BE2C (cell line): ENCODE measurements at places on chromosomes 12 and 14.

- no peak for DNase-seq
Measured at GRCh38 chr14:87847216-87847755, 145.7 kb downstream of the GALC start.

DNA sequence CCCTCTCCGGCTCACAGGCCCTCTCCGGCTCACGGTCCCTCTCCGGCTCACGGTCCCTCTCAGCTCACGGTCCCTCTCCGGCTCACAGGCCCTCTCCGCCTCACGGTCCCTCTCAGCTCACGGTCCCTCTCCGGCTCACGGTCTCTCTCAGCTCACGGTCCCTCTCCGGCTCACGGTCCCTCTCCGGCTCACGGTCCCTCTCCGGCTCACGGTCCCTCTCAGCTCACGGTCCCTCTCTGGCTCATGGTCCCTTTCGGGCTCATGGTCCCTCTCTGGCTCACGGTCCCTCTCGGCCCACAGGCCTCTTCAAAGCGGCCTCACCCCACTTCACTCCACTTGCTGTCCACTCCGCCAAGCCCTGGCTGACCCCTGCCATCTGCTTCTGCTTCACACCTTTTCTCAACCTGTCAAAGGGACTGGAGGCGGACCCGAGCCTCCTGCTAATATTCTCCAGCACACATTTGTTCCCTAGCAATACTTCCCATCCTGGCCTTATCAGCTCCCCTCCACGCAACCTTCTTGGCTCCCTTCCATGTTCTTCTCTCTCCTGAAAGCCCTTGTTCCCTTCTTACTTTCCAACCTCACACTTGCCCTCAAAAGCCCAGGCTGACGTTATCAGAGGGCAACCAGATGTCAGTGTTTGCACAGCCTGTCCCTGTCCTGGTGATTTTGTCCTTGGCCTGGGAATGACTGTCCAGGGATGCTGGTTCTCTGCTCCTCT is 176.7 kb downstream of the CALM1 start:
- no peak for DNase-seq

GRCh38 chr14:73740618-73741326 is 26.6 kb upstream of the PNMA1 start:
- no peak for DNase-seq

- DNase-seq, result peak; percentile 34
Measured at GRCh38 chr14:96797582-96798349, 584 bp downstream of the VRK1 start.

GRCh38 chr14:56262530-56262929 is 144.3 kb downstream of the PELI2 start:
- no peak for DNase-seq

DNA sequence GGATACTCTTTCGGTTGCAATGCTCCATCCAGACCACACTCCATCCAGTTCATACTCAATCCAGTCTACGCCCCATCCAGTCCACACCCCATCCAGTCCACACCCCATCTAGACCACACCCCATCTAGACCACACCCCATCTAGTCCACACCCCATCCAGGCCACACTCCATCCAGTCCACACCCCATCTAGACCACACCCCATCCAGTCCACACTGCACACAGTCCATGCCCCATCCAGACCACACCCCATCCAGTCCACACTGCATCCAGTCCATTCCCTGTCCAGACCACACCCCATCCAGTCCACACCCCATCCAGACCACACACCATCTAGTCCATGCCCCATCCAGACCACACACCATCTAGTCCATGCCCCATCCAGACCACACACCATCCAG is 116.0 kb upstream of the RTL1 start:
- no peak for DNase-seq

DNA sequence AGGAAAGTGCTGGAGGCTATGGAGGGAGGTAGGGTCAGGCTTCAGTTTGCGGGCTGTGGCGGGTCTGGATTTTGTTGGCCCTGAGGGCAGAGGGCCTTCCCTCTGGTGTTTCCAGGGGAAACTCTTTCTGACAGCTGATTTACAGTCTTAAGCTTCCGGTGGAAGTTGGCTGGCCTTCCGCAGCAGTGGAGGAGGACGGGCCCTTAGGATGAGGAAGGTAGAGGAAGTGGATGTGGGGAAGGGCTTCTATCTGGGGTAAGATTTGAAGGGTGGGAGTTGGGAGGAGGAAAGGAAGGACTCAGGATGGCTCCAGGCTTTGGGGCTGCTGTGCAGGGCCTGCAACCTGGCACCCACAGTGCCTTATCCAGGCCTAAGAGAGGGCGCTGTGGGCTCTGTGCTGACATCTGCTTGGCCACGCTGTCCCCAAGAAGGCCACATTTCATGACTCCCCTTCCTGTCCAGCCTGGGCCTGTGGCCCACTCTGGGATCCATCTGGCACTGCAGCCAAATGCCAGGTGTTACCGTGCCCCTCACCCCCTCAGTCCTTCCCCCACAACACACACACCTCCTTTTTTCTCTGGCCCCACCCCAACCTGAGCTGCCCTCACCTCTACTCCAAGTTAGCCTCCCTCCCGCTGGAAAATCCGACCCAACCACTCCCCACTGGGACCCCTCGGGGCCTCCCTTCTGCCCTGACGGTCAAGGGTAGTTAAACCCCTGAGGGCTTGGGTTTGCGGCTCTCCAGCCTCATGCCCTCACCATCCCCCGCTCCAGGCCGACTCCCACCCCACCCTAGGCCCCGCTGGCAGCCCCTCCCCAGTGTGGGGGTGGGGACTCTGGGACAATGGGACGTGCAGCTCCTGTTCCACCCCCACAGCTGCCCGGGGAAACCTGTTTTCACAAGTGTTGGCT is 7.7 kb upstream of the PPP1R13B start:
- DNase-seq, result peak; percentile 84

DNA sequence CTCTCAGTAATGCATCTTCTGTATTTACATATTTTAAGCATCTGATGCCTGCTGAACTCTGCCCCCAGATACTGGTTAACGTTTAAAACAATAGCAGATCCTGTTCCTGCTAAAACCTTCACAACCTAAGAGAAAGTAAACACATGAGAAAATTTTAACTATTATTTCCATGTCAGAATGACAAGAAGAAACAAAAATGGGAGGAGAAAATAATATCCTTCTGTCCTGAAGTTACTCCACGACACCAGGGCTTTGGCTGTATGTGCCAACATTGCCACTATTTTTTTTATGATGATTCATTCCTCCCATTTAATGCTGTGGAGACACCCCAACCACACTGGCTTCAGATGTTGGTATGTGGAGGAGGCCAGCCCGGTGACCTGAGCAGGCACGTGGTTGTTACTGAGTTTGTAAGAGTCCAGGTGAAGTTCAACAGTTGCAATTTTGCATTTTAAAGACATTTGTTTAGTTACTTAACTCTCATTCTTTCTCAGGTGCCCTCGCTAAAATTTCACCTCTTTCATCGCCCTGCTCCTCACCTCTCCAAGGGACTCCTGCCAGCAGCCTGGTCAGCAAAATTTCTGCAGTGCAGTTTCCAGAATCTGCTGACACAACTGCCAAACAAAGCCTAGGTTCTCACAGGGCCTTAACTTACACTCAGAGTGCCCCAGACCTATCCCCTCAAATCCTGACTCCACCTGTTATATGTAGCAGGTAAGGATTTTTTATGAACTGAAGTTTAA is 65.5 kb upstream of the SLCO1C1 start:
- DNase-seq, result no peak
